ENCODE measurements at places on chromosomes 4 and X.

GRCh38 chr4:48350871-48351270, 9.5 kb downstream of the SLAIN2 start:
- DNase-seq, result peak; percentile 18

- no peak for DNase-seq
Measured at GRCh38 chr4:88108747-88109122, 49.7 kb downstream of the ABCG2 start.

DNA sequence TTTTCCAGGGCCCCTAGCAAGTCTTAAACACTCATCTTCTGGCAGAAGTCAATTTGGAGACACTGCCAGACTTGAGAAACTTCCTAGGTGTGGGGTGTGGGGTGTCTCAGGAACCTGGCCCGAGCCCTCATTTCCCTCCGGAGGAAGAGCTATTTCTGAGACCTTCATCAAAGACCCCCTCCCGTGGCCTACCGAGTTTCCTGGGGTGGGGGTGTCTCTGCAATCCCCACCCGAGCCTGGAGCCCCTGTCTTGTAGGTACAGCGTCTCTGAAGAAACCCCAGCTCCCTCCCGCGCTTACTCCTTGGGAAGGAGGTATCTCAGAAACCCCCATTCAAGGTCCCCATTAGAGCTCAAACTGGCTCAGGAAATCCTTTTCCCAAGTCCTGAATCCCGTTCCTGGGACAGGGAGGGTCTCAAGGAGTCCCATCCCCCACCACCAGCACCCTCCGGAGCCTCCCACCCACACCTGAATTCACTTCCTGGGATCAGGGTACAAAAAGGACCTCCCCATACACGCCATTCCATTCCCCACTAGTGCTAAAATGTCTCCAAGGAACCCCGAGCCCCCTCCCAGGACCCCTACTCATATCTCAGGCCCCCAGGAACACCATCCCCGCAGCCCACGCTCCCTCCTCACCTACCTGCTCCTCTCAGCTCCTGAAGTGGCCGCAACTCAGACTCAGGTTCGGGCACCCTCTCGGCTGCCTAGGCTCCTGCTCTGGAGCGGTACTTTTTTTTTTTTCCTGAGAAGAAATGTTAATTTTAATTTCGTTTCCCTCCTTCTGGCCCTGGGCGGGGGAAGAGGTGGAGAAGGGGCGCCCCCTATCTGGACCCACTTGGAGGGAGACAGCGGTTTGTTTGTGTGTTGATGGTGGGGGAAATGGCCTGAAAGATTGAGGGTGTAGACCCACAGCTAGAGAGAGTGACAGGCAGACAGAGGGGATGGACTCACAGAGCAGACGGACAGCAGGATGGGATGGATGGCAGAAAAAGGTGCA, 1.1 kb downstream of the SLC38A5 start:
- no peak for DNase-seq

- DNase-seq, result no peak
Measured at GRCh38 chrX:141279476-141279875, 37.2 kb upstream of the SPANXC start.

DNA sequence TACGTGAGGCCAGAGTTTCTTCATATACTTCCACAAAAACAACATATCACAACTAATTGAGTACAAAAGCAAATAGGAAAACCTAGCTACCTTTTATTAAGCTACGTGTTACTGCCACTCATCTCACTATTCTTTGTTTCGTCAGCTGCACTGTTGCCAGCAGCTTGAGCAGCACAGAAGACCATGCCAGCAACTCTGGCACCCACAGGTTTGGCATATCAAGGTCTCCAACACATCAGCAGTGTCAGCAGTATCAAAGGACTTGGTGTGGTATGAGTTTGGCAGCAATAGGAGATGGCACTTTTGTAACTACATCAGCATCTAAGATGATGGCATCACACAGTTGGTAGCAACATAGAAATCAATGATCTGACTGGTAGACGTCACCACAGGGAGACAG, 30.7 kb downstream of the CDKL2 start:
- no peak for DNase-seq

DNA sequence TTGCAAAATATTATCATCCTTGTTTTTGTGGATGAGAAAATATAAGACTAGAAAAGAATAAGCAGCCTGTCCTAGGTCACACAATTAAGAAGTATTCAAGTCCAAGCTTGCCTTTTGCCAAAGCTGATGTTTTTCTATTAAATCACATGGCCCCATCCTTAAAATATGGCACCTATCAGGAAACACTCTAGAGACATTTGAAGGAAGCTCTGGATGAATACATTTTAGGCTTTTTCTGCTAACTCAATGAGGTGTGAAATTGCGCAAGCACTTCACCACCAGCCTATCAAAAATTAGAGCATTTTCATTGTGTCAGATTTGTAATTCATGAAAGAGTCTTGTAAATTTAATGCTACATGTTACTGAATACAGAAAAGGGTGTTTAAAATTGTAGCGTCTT, 251.1 kb upstream of the MAD2L1 start:
- DNase-seq, result no peak

DNA sequence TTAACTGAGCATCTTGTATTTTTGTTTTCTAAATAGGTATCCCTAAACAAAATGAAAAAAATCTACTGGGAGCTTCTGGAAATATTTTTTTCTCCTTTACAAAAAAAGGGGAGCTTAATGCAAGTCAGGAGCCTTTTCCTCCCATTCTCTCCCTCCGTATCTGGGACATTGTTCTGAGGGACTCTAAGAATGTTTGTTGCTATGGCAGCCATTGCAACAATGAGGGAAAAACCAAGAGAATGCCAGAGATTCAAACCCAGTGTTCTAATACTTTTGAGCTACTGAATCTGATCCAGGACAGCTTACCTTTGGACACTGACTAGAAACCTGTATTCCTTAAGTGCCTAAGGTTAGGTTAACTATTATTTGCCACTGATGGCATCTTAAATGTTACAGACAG, 485.7 kb upstream of the HS3ST1 start:
- no peak for DNase-seq

DNA sequence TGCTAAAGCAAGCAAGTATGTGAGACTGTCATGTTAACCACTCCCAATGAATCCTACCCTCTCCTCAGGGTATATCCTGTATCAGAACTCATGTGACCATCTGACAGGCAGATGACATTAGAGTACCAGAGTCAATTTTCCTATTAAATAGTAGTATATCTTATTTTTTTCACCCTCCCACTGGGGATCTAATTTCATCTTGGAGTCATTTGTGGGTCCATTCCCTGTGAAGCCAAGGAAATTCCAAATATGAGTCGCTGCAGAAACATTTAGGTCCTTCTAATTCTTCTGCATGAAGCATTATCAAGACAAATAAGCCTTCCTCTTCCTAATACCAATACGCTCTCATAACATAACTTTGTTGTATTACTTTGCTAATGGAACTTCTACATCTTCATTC, 52.2 kb upstream of the BLTP1 start:
- no peak for DNase-seq

- no peak for DNase-seq
Measured at GRCh38 chr4:184359888-184360287, 114.5 kb downstream of the IRF2 start.
